H9 (cell line): ENCODE measurements at places on chromosomes 5 and 9. TPM values are rescaled to one million over a fixed set of nuclear protein-coding genes. Genes with fewer than 3 reads are reported as not detected.

The CER1 gene
- total RNA-seq = 22.3 and 24.3 TPM in 2 replicates

The KCNIP1 gene
- total RNA-seq = 0.24 and 0.63 TPM in 2 replicates

The PCDHGA9 gene
- 0.83 and 1.3 TPM in 2 replicates for total RNA-seq

The PTCH1 gene
- 6.5 and 9.1 TPM in 2 replicates for total RNA-seq

The FAM81B gene
- not detected in 2 replicates for total RNA-seq

The SLC25A51 gene
- 12.4 and 12.9 TPM in 2 replicates for total RNA-seq

The GABRA1 gene
- total RNA-seq = not detected in 2 replicates

The GABRB2 gene
- 0.20 and 0.26 TPM in 2 replicates for total RNA-seq
